ENCODE measurements at places on chromosomes 2 and 18.

GRCh38 chr2:16178551-16179130, 238.3 kb downstream of the MYCN start:
- no peak for DNase-seq

DNA sequence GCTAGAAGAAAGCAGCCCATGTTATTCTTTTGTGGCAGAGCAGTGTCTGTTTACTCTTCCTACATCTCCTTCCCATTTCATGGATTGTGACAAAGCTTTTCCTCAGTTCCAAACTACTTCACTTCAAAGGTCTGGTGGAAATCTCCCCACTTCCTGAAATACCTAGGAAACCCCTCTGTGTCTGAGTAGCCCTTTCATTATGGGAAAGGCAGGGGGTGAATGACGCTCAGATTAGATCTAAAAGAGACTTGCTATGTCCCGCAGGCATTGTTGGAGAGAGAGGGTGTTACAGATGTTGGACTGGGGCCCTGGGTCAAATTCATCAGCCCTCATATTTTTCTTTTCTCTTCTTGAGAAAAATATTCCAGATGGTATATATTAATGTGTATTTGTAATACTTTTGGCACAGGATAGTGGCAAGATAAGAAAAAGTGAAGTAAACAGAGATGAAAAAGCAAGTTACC, 675.0 kb downstream of the IRS1 start:
- no peak for DNase-seq

- DNase-seq, result no peak
These were observed 72.5 kb downstream of the SUMO1 start for GRCh38 chr2:202165945-202166344.

DNA sequence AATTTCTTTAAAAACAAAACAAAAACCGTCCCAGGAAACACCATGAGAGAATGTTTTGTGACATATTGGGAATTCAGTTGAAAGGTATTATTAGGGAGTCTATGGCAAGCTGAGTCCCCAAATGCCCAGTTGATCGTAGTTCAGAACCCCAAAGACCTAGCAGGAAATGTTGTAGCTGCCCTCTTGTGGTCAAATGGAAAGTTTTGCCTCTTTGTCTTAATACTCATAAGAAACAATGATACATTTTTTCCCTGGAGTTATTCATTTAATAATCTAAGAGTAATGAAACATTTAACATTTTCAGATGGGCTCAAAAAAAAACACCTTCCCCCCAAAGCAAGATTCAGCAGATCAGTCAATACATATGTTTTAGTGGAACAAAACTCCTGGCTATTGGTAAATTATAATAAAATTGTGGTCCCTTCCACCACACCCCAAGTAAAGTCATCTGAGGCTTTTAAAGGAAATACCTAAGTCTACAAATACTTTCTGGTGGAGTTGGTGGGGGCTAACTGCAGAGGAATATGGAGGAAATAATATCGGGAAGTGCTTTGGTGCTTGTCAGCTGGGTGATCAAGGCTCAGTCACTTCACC, 37.8 kb upstream of the EFEMP1 start:
- DNase-seq, result no peak

- DNase-seq, result peak; percentile 27
These were observed 15.2 kb upstream of the PLEKHM3 start for GRCh38 chr2:208040199-208041171.

DNA sequence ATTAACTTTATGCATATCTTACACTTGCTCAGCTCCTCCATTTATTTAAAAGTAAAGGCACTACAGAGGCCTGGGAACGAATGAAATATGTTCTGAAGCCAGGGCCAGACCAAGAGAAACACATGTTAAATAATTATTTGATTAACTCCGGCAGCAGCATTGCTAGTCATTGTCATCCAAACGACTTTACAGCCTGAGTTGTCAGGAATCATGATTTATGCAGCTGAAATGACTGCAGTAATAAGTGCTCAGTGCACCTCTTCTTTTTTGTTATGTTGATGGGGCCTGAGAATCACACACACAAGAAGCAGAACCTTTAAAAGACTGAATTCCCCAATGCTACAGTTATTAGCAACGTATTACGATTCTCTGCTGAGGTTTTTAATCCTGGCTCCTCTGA, 58.9 kb downstream of the EPHA4 start:
- no peak for DNase-seq

- DNase-seq, result no peak
These were observed 80.9 kb downstream of the PPP1R1C start for GRCh38 chr2:182066400-182067087.

DNA sequence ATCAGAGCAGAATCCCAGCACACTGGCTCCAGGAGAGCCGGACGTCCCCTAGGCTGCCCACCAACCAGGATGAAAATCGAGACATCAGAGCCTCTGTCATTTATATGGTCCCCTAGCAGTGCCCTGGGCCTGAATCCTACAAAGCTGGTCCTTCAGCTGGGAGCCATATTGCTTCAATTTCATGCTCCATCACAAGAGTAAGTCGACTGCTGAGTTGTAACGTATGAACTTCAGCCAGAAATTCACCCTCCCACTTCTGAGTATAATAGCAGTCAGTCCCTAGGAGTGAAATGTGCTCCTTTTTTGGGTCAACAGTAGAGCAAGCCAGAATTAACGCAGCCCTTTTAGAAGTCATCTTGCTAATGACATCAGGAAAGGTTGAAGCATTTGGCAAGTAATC, 126.4 kb downstream of the CCBE1 start:
- DNase-seq, result no peak

DNA sequence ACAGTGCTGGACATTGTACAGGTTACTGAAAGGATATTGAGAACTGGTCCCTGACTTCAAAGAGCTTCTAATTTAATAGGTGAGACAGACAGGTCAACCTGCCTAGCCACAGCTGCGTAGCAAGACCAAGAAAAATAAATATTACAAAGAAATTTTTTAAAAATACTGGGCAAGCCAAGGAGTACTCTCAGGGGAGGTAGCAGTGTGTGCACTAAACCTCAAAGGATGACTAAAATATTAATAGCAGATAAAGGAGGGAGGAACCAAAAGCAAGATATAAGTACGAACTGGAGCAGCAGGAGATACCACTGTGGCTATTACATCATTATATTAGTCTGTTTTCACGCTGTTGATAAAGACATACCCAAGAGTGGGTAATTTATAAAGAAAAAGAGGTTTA, 14.9 kb downstream of the SCG2 start:
- DNase-seq, result no peak

DNA sequence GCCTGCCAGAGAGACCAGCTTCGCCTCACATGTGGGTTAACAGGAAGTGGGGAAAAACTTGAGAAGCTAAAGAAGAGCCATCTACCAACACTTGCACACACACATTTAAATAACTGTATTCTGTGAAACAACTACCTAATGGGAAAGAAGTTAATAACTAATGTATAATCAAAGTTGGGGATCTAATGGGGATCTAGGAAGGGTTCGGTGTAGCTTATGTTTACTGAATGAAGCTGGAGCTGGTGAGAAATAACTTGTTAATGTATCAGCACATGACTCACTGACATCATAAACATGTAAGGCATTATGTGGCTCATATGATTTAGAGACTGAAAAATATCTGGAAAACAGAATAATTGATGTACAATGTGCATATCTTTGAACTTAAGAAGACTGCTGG, 421.3 kb upstream of the NXPH2 start:
- DNase-seq, result no peak

GRCh38 chr2:120538691-120539423, 192.9 kb downstream of the INHBB start:
- no peak for DNase-seq

- DNase-seq, result no peak
These were observed 216.0 kb downstream of the FHOD3 start for GRCh38 chr18:36513556-36513955.

DNA sequence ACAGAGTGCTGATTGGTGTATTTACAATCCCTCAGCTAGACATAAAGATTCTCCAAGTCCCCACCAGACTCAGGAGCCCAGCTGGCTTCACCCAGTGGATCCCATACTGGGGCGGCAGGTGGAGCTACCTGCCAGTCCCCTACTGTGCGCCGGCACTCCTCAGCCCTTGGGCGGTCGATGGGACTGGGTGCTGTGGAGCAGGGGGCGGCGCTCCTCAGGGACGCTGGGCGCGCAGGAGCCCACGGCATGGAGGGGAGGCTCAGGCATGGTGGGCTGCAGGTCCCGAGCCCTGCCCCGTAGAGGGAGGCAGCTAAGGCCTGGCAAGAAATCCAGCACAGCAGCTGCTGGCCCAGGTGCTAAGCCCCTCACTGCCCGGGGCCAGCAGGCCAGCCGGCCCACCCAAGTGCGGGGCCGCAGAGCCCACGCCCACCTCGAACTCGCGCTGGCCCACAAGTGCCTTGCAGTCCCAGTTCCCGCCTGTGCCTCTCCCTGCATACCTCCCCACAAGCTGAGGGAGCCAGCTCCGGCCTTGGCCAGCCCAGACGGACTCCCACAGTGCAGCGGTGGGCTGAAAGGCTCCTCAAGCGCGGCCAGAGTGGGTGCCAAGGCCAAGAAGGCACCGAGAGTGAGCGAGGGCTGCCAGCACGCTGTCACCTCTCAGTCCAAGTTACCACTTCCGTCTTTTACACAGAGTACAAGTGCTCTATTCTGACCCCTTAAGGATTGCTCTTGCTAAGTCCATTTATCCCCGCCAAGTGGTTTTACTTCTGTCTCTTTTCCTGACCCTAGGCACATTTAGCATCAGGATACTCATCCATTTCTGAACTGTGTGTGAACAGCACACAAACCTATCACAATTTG, 1.7 kb upstream of the RPE start:
- no peak for DNase-seq

DNA sequence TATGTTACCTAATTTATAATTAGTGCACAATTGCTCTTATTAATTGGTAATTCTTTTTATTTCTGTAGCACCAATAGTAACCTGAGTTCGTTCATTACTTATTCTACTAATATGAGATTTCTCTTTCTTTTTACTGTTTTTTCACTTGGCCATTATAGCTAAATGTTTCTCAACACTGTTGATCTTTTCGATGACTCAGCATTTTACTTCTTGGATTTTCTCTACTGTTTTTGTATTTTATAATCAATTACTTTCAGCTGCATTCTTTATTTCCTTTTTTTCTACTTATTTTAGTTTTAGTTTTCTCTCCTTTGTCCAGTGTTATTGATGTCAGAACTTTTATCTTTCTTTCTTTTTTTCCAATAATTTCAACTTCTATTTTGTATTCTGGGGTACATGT, 589.4 kb upstream of the SOX11 start:
- DNase-seq, result no peak

- DNase-seq, result no peak
These were observed 46.9 kb upstream of the CNOT11 start for GRCh38 chr2:101205521-101206479.

GRCh38 chr2:205765151-205765550, 82.8 kb downstream of the NRP2 start:
- DNase-seq, result no peak

DNA sequence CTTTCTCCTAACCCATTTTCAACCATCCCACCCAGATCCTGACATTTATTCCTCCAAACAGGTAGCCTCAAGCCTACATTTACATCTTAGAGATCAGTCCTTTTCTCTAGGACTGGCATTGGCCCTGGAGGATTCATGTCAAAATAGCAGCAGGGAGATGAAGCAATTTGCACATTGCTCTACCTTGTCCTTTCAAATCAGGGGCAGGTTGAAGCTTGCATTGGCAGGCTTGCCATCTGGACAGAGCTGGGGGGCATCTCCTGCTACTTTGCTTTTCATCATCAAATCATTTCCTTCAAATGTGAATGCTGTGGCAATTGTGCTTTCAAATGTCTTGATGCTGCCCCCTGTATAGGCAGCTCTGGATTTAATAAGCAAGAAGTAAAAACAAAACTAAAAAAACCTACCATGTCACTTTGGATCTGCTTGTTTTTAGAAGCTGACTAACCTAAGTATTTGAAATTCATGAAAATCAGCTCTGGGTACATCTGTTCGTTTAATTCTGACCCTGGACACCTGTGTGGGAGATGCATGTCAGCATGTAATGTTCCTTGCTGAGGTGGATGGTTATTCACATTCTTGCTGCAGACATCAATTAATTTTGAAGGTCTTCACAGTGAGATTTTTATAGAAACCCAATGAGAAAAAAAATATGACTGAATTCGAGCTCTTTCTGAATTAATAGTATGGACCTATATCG, 47.9 kb downstream of the KIF5C start:
- DNase-seq, result no peak

GRCh38 chr2:7242189-7242867, 325.1 kb downstream of the RNF144A start:
- DNase-seq, result no peak

Data from activated naive CD8-positive, alpha-beta T cell treated with anti-CD3 and anti-CD28 coated beads, Interleukin-2, amount 50 U/mL, for 16 hours (primary cell).